ENCODE measurements at places on chromosomes 4 and X. TPM values are rescaled to one million over a fixed set of nuclear protein-coding genes. Genes with fewer than 3 reads are reported as not detected.

Gene CXCL3
- 1.1 TPM for polyA plus RNA-seq

DNA sequence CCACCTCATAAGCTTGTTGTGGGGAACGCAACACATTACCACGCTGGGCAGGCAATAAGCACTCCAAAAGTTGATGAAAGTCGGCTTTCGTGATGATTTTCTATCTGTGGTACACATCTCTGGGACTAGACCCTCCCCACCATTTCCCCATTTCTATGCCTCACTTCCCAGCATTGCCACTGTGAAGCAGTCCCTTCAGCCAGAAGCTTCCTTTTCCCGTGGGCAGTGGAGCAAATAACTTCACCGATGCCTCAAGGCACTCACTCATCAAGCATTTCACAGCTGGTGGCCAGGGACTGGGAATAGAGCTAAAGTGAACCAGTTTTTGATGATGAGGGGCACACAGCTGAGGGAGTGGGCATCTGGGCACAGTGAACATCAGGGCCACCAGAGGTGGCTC, 18.9 kb downstream of the C4orf50 start:
- DNase-seq = no peak

DNA sequence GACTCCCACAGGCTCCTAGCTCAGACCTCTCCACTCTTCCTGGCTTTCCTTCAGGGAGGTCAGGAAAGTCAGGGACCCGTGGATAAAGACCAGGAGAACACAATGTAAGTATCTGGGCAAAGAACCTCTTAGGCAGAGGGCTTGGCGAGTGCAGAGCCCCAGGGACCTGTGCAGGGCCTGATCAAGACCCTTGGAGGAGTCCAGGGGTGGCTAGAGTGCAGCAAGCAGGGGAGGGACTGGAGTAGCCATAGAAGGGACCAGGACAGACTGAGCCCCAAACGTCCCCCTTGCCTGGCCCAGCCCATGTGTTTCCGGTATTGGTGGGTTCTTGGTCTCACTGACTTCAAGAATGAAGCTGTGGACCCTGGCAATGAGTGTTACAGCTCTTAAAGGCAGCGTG, 5.9 kb upstream of the TNIP2 start:
- DNase-seq = no peak

DNA sequence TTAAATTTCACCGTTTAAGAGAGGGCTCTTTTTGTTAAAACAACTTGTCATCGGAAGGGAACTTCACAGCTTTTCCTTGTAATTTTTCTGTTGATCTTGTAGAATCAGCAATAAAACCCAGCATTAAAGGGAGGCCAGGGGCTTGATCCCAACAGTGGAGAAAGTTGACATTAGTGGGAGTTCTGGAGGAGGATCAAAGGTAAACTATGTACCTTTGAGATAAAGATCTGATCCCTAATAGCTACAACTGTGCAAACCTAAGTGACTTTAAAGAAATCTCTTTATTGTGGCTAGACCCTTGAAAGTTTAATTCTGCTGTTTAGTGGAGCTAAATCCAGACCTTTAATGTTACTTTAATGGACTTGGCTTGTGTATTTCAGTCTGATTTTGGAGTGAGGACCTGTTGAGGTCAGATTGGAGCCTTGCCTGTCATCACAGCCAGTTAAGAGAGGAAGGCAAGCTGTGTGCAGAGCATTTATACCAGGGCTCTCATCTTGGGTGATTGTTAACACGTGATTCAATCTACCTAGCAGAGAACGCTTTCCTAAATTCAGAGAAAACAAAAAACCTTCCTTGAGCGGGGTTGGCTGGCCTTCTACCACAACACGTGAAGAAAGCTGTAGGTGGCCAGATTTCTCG, 1.7 kb downstream of the DOCK11 start:
- DNase-seq = no peak

DNA sequence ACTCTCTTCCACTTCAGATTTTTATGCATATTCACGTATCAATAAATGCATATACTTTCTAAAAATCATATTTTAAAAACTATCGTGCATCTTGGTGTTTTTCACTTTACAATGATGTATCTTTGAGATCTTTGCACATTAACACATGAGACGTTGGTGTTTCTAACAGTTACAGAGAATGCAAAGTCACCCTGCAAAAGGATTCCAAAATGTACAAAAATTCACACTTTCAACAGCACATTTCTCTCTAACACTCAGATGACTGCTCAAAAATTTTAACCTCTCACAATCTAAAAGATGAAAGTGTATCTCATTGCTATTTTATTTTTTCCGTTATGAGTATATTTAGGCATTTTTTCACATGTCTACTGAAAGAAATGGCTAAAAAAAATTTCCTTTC, 38.9 kb downstream of the ELOVL6 start:
- DNase-seq = no peak

Data from heart right ventricle (tissue), 16 donors.